A673 (cell line): ENCODE measurements at places on chromosomes 3 and 15.

DNA sequence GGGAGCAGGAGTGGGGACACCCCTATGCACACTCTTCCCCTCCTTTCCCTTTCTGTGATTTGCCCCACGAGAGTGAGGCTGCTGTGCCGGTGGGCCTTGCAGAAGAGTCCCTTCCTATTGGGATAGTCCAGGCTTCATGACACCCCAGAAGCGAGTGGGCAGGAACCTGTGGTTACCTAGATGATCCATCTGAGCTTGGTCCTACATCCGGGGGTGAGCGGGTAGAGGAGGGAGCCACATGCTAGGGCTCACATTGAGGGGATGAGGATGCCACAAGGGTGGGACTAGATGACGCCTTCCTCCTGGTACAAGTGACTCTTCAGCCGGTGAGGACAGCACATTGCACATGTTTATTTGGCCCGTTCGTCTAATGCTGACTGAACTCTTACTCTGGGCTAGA, 43.1 kb upstream of the ADPGK start:
- no peak for DNase-seq

DNA sequence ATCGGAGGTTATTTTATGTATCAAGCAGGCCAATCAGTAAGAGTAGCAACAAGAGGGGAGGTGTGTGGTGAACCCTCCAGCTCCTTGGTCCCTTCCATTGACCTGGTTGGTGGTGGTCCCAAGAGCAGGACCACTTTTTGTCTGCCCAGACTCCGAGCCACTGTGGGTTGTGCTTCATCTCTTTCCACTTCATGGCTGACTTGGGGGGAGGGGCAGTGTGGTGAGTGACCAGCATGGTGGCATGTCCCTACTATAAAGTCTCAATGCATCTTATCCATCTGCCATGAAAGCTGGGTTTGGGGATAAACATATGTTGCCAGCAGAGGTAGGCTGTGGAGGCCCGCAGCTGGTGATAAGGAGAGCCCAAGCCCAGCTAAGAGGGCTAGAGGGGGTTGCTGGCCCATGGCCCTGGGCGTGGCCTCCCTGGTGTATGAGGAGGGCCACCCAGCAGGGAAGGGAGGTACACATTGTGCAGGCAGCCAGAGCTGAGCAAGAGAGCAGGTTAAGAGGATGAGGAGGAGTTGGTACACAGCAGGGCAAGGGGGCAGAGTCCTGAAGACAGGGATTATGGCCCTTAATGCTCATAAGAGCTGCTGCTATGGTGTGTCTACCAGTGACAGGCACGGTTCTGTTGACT, 7.0 kb downstream of the AEN start:
- no peak for DNase-seq

- no peak for DNase-seq
These were observed 146.5 kb downstream of the NUP210 start for GRCh38 chr3:13273604-13274105.

- peak; percentile 18 for DNase-seq
These were observed 7.6 kb downstream of the HDC start for GRCh38 chr15:50257924-50258323.

DNA sequence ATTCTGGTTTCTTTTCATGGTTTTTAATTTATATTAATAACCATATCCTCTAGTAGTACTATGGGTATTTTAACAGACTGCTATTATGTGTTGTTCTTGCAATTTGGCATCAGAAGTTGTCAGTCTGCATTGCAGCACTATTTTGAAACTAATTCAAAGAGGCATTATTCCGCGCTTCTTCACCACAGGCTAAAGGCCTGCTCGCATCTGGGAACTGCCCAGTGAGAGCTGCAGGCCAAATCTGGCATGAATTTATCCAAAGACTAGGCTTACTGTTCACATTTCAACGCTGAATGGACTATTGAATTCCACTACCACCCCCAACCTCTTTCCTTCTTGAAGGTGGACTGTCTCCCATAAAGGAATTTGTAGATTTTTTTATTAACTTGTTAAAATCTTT, 310.4 kb upstream of the NR2F2 start:
- DNase-seq = no peak

DNA sequence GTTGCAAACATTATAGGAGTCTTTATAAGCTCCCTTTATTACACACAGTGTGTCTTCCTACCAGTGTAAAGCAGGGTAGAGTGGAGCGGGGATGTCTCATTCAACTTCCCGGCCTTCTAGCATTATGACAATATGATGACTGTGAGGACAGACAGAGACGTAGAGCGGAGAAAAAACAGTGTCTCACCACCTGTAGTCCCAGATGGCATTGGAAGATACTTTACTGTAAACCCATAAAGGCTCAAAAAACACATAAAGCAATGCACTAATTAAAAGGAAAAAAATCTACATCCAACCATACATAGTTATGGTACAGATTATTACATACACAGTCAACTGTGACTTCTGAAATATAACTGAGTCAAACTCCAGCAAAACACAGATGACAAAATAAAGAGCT, 383.7 kb downstream of the MAGI1 start:
- DNase-seq = no peak

- DNase-seq = no peak
These were observed 37.0 kb downstream of the ZNF710 start for GRCh38 chr15:90037961-90038631.

- DNase-seq = no peak
These were observed 32.8 kb upstream of the STRIT1 start for GRCh38 chr3:155326244-155326643.
